ENCODE measurements at places on chromosomes 6 and 20. TPM values are rescaled to one million over a fixed set of nuclear protein-coding genes. Genes with fewer than 3 reads are reported as not detected.

CTCFL gene
- 0.49 TPM for polyA plus RNA-seq

RBM24 gene
- 4.7 TPM for polyA plus RNA-seq

SPTLC3 gene
- polyA plus RNA-seq: 14.4 TPM

EPPIN gene
- polyA plus RNA-seq: 0.24 TPM

PLCB1 gene
- polyA plus RNA-seq: 18.5 TPM

SOX18 gene
- polyA plus RNA-seq: 11.5 TPM

CALHM6 gene
- polyA plus RNA-seq: 9.1 TPM

SLC26A8 gene
- polyA plus RNA-seq: 0.30 TPM

CNR1 gene
- polyA plus RNA-seq: 0.13 TPM

DNAH8 gene
- polyA plus RNA-seq: 0.34 TPM

C6orf141 gene
- polyA plus RNA-seq: 6.3 TPM

CEP43 gene
- 40.8 TPM for polyA plus RNA-seq

AVP gene
- polyA plus RNA-seq: not detected

MOXD1 gene
- 52.3 TPM for polyA plus RNA-seq

PSMA7 gene
- polyA plus RNA-seq: 167 TPM

APCDD1L gene
- 0.09 TPM for polyA plus RNA-seq

PGC gene
- 8.1 TPM for polyA plus RNA-seq

ENPP1 gene
- polyA plus RNA-seq: 1.6 TPM

EPHA7 gene
- polyA plus RNA-seq: 15.5 TPM

C4B gene
- polyA plus RNA-seq: 14.2 TPM
